ENCODE measurements at places on chromosomes 2 and 18.

- DNase-seq = no peak
These were observed 50.7 kb downstream of the SLC14A2 start for GRCh38 chr18:45666006-45666405.

- no peak for DNase-seq
These were observed 38.9 kb upstream of the B3GNT2 start for GRCh38 chr2:62156861-62157496.

DNA sequence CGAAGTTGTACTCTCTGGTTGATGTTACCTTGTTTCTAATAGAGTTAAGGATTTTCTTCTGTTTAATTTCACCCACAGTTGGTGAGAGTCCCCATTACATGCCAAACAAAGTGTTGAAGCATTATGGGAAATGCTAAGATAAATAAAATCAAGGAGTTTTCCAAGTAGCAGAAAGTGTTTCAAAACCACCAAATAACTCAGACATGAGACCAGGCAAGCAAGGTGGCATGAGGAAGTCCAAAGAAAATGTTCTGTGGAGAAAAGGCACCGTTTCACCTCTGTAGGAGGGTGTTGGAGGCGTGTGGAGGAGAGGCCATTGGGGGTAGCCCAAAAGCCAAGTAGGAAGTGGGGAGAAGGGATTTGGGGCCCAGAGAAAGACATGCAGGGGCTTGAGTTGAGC is 8.7 kb downstream of the CFAP221 start:
- DNase-seq = no peak

DNA sequence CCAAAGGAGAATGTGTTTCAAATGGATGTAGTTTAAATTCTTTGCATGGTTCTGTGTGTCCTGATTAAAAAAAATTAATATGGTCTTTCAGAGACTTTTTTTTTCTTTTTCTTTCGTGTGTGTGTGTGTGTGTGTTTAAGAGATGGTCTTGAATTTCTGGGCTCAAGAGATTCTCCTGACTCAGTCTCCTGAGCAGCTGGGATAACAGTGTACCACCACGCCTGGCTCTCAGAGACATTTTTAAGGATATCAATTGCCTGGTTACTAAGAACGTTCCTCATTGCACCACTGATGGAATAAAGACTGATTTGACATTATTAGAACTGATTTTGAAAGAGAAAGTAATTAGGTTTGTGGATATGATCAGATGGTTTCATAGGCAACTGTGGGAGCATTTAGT is 163.8 kb upstream of the SMAD7 start:
- DNase-seq = no peak

DNA sequence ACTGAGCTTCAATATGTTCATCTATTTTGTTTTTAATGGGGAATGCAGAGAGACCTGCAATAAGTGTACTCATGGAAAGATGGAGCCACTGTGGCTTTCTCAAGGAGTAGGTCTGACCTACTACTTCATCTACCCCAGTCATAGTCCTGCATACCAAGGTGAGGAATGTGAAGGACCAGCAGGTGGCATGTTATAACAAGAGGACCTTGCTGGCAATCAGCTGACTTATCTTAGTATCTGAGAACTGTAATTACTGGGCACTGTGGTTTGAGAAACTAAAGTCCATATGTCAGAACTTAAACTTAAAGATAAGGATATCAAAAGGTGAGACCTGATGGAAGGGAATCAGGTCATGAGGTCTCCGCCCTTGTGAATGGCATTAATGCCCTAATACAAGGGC is 1104.2 kb downstream of the BCL11A start:
- DNase-seq = no peak

GRCh38 chr2:160489111-160489510 is 4.5 kb downstream of the RBMS1 start:
- no peak for DNase-seq

GRCh38 chr18:55092166-55092565 is 132.9 kb upstream of the CCDC68 start:
- no peak for DNase-seq

- no peak for DNase-seq
These were observed 154.0 kb downstream of the ANTXR1 start for GRCh38 chr2:69166812-69167468.

DNA sequence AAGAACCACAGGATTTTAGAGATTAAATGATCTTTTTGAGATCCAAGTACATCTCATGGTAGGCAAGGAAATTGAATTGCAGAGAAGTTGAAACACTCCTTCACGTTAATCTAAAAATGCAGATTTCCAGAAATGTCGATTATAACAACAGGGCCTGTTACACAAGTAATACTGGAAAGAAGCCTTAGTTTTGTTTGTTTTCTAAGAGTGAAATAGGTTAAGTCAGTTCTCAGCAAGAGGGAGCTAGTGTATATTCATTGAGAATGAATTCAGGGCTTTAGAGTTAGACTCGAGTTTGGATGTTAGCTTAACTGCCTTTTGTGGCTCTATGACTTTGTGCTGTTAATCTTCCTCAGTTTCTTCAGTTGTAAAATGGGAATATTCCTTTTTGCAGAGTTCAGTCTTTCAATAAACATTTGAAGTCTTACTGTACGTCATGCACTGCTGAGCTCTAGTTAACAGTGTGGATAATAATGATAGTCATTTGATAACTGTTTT is 926 bp downstream of the NDUFV2 start:
- no peak for DNase-seq

- no peak for DNase-seq
These were observed 39.3 kb upstream of the SH3RF3 start for GRCh38 chr2:109089602-109090300.

- no peak for DNase-seq
These were observed 116.6 kb downstream of the ASXL3 start for GRCh38 chr18:33694593-33694992.

DNA sequence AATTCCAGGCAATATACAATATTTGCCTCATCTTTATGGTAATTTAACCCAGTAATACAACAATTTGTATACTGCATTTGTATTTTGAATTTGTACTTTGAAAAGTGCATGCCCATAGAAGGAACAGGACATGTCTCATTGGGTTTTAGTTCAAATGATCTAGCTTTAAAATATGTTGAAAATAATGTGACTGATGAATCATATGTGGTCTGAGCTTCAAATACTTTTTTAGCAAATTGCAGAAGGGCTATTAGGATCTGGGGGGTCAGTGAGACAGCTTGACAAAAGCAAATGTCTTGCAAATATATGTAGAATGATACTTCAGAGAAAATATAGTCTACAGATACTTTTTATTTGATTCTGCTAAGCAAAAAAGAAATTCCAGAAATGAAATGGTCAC is 248.9 kb downstream of the DCC start:
- no peak for DNase-seq

DNA sequence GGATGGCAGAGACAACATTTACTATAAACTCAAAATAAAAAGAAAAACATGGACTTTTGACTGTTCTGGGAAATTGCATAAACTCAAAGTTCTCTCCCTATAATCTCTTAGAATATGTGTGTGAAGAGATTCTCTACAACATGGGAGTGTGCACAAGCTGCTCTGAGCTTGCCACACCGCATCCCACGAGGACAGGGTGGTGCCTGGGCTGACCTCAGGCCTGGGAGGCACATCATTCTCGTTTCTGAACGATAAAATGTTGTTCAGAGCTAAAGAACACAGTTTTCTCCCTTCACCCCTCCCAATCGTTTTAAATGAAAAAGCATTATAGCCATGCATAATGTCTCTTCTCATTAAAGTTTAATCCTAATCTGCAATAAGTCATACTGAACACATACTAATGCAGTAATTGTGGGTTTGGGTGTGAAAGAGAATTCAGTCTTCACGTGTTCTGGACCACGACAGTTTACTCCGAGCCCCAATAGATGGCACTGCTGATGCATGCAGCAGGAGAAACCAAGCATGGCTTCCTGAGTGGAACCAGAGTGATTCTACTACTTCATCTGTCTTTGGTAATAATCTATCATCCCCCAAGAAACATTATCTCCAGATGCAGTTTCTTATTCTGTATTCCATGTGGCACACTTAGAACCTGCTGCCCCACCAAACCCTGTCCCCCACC is 46.9 kb upstream of the LAMA1 start:
- no peak for DNase-seq

GRCh38 chr2:68169308-68169707 is 11.6 kb downstream of the PNO1 start:
- no peak for DNase-seq
